Endothelial cell of umbilical vein (primary cell): ENCODE measurements at places on chromosomes 7 and 10.

DNA sequence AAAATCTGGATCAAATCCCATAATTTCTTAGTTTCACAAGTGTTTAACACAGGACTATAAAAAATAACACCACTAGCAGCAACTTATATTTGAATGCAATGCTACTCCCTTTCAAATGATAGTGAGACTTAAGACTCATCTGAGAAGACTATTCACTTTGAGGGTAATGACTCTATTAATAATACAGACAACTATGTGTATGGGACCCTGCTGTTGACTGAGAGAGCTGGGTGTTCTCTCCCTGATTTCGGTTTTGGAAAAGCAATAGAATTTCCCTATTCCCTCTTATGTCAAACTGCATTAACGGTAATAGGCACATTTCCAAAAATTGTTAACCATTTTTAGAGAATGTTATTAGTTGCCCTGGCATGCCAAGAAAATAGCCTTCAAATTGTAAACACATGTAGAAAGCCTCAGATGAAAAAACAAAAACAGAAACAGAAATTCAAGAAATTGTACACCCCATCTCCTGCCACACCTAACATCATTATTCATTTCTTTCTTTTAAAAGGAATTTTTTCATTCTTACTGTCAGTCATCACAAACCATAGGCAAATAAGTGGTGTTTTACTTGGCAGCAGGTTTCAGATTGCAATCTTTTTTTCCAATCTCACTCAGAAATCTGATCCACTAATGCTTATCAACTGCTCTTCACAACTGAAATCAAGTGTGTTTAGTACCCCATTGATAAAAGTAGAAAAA, 153.7 kb downstream of the TFPI2 start:
- DNase-seq: no peak

- DNase-seq: no peak
Measured at GRCh38 chr10:43939939-43940820, 291.5 kb upstream of the ZNF32 start.

GRCh38 chr7:22787951-22788350, 34.7 kb downstream of the TOMM7 start:
- DNase-seq: no peak

GRCh38 chr10:87826653-87827052, 8.6 kb upstream of the ATAD1 start:
- no peak for DNase-seq

DNA sequence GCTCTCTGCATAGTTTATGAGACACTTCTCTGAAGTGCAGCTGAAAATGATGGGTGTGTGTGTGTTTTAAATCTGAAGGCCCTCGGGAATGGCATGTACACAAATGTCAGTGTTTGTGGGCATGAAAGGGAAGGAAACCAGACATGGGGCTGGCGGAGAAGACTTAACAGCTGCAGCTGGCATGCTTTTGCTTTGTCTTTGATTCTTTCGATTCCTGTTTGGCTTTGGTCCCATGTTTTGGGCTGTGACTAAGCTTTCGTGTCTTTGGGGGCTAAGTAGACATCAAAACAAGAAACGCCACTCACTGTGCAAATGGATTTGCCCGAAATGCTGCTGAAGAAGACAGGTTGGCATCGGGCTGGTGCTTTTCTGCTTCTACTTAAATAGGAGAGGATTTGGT, 179.3 kb downstream of the PFKFB3 start:
- peak; percentile 84 for DNase-seq

DNA sequence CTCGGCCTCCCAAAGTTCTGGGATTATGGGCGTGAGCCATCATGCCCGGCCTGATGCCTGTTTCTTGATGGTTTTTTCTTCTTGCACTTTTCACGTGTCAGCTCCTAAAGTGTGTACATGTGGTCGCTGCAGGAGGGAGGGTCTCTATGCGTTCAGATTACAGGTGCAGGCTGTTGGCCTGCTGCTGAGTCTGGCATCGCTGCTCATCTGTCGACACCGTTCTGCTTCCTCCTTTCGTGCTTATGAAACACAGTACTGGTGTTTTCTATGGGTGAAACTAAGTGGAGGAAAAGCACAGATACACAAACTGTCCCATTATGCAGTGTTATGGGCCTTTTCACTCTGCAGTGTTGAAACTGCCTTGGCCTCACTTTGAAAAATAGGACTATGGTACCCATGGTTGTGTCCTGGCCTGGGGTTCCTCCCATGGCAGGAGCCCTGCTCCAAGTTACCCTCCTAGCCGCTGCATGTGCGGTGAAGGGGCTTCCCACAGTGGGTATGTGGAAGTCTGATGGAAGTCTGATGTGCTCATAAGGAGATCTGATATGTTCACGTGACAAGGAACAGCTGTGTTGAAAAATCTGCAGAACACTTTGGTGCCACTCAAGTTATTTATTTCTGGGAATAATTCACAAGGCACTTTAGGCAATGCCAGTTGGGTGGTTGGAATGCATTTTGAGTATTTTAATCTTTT, 23.5 kb downstream of the OGDH start:
- DNase-seq: no peak

- DNase-seq: no peak
Measured at GRCh38 chr10:100600218-100600617, 64.5 kb downstream of the HIF1AN start.

GRCh38 chr10:69640196-69640980, 10.3 kb downstream of the FAM241B start:
- DNase-seq: no peak

DNA sequence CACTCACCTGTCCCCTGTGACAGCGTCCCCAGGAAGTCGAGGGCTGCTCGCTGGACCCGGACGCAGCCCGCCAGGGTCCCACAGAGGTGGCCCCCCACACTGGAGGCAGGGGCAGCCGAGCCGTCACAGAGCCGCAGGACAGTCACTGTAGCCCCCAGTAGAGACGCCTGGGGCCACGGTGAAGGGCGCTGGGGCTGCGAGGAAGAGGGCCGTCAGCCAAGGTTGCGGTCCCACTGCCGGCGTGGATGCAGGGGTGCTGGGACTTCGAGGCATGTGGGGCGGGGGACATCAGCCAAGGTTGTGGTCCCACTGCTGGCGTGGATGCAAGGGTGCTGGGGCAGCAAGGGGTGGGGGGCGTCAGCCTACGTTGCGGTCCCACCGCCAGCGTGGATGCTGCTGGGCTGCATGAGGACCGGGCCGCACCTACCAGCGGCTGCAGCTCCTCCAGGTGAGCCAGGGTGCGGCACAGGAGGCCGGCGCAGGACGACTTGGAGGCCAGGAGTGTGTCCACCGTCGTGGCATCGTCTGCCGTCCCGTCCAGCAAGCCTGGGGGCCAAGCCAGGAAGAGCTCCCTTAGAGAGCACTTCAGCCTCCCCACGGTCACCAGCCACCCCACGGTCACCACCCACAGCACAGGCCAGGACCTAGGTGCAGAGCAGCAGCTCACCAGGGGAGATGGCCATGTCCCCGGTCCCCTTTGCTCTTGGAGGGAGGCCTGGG, 13.9 kb downstream of the BRAT1 start:
- no peak for DNase-seq

GRCh38 chr7:41053820-41054219, 649.1 kb downstream of the INHBA start:
- DNase-seq: no peak

- DNase-seq: no peak
Measured at GRCh38 chr10:119896061-119896655, 3.6 kb downstream of the SEC23IP start.

- DNase-seq: no peak
Measured at GRCh38 chr7:103469095-103469948, 23.3 kb upstream of the SLC26A5 start.

DNA sequence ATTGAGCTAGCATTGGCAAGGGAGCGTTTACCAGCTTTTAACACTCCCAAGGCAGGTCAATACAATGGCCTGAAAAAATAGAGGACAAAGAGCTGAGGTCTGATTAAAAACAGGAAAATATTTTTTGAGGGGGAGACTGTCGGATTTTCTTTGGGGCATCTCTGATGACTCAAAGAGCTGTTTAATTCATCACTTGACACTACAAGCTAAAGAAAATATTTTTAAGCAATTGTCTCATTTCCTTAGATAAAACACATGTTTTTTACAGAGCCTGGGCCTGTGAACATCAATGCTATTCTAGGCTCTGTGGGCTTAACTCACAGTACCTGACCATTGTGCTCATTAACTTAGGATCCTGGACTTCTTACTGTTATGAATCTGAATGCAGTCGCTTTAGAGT, 100.8 kb downstream of the NRP1 start:
- peak; percentile 96 for DNase-seq

DNA sequence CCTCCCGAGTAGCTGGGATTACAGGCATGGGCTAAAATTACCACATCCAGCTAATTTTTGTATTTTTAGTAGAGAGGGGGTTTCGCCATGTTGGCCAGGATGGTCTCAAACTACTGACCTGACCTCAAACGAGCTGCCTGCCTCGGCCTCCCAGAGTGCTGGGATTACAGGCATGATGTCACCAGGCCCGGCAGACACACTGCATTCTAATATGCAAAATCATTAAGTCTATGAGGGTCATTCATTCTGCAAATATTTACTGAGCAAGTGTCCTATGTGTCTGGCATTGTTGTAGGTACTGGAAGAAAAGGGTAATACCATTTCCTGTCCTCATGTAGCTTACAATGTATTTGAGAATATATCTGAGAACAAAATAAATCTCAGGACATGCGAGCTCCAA, 2.7 kb downstream of the PUS7 start:
- DNase-seq: no peak

DNA sequence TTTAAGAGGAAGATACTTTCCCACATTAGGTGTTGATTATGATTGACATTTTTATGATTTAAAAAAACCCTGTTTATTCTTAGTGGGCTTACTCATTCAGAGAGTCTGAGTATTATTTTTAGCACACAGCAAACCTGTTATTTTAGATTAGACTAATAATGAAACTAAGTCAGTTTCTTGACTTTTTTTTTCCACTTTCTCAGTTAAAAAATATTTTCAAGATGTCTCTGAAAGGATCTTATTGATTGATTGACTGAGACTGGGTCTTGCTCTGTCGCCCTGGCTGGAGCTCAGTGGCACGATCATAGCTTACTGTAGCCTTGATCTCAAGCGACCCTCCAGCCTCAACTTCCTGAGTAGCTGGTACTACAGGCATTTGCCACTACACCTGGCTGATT, 20.4 kb upstream of the INPP5F start:
- DNase-seq: no peak

GRCh38 chr7:72492461-72493065, 80.4 kb upstream of the CALN1 start:
- no peak for DNase-seq

DNA sequence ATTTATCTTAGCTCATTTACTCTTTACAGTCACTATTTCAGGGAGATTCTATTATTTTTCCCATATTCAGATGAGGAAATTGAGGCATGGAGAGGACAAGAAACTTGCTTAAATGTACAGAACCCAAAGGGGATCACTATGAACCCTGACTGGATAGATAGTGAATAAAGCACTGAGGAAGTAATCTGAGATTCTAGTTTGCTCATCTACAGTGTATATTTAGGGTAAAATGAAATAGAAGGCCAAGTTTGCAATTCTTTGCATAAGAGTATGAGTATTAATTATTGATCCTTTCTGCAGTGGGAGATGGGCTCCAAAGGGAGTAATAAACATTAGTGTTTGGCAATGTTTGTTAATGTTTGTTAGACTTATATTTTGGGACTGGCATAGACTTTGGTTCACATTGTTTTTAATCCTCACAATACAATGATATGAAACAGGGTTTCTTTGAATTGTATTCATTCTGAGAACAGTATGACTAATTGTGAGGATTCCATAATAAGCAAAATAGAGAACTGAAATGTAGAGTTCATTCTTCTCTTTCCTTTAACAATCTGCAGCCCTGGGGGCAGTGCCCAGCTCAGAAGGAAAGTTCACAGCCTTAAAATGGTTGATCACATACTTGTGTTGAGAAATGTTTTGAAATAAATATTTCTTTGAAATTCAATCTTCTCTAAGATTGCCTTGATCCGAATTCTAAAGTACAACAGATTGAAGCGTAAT, 131.0 kb upstream of the ZNF804B start:
- DNase-seq: no peak

GRCh38 chr10:67527351-67527750, 168.6 kb downstream of the CTNNA3 start:
- no peak for DNase-seq

DNA sequence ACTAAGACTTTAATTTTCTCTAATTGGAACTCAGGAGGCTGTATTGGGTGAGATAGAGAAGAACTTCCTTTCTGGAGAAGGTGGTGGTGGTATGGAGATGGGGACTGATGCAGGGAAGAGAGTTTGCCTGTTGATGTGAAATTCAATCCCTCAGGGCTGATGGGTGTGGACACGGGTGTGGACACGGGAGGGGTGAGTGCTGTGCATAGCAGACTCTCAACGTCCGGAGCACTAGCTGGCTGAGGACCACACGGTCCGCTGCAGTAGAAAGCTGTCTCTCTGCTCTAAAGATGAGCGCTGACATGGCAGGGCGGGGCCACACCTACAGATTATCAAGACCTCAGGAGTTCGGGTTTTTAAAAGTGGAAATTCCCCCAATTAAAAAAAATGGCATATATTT, 148.5 kb upstream of the PITRM1 start:
- no peak for DNase-seq

DNA sequence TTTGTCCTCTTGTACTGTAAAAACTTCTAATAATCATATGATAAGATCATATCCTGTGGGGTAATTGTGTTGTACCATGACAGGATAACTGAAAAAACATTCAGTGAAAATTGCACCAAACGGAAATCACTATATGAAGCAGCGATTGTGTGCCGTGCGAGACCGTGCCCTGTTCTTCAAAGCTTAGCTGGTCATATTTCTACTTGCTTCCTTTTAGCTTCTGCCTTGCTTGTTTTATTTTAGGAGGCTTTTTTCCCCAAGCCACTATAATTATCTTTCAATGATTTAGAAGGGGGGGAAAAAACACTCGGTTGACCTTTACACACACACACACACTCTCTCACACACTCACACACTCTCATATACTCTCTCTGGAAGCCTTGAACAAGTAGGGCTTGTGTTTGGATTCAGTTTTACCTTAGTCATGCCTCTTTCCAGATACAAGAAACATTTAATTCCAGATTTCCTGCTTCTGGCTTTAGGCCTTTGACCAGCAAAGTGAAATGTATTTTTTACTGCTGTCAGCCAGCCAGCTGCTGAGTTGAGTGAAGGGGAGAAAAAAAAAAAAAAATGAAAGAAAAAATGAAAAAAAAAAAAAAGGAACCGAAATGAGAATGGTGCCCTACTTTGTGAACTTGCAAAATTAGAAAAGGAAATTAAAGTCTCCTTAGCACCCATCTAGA, 181.4 kb downstream of the ARID5B start:
- DNase-seq: peak; percentile 94

GRCh38 chr7:45710271-45711160, 136.3 kb downstream of the ADCY1 start:
- DNase-seq: no peak

GRCh38 chr10:103859161-103860086, 4.0 kb upstream of the SH3PXD2A start:
- DNase-seq: peak; percentile 78

DNA sequence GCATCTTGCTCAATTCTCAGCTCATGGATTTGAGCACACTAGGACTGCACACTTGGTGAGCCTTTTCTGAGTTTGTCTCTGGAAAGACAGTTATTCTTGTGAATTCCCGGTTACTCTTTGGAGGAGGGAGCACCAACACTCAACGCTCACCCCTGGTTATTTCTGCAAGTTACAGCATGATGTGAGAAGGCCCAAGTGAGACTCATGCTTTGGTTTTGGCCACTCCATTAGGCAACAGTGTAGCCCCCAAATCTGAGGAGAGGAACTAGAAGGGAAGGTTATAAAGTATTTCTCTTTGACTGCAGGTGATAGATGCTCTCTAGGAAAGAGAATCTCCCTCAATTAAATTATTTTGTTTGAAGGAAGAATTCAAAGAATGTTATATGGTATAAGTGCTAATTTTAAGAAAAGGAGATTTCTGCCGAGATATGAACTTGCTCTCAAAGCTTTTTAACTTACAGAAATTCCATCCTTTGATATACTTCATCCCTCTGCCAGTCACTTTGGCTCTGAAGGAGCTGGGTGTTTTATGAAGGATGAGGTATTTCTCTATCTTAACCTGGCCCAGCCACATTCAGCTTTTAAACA, 183.4 kb downstream of the WNT2 start:
- DNase-seq: no peak
